HS-27A (cell line): ENCODE measurements at places on chromosomes 5 and 9.

GRCh38 chr5:137015540-137016116 lies 483.5 kb downstream of the SPOCK1 start:
- DNase-seq = no peak

GRCh38 chr5:32193591-32193990 lies 19.5 kb upstream of the GOLPH3 start:
- peak; percentile 50 for DNase-seq

DNA sequence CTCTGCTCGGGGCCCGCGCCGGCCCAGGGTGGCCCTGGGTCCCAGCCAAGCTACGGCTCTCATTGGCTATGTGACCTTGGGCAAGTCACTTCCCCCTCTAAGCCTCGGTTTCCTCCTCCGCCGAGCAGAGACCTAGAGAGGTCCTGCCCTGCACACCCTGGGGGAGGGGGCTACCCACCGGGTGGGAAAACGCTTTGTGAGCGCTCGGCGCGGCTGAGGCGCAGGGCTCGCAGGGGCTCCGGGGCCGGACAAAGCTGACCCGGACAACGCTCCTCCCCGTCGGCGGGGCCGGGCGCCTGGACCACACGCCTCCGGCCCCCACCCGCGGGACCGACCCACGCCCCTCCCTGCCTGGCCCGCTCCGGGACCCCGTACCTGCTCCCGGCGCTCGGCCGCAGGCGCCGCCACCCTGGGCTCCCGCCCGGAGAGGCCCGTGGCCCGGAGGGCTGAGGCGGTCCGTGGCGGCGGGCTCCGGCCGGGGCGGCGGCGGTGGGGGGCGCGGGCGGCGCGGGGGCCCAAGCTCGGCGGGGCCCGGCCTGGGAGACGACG lies 85.7 kb upstream of the MELK start:
- DNase-seq = peak; percentile 23

- no peak for DNase-seq
These were observed 491.4 kb downstream of the RASEF start for GRCh38 chr9:82571540-82571939.

- DNase-seq = no peak
These were observed 7.5 kb upstream of the SLC12A7 start for GRCh38 chr5:1119312-1119831.

DNA sequence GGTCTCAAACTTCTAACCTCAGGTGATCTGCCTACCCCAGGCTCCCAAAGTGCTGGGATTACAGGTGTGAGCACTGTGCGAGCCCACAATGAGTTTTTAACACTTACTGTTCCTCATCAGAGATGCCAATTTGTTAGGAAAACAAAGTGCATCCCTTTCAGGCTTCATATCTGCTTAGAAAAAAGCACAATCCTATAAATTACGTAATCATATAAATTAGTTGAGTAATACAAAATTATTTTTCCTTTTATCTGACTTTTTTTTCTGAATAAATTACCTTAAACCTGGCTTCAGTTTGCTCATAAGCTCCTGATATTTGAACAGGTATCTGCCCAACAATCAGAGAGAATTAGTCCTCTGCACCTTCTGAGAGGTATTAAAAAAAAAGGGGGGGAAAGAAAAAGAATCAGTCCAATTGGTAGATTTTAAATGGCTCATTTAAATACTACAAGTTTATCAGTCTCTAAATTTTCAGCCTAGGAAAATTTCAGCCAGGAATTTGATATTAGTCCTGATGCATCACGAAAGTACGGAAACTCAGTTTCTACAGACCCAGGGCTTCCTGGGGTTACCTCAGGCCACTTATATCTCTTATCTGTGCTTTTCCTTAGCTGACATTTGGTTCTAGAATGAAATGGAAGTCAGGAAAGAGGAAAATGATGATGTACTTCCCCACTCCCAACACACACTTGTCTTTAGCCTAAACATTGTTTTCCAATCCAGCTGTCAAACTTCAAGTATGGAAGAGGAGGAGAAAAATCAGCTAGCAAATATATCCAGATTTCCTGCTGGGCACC lies 26.8 kb downstream of the ITGA1 start:
- DNase-seq = no peak

GRCh38 chr9:10910779-10911178 lies 298.0 kb upstream of the PTPRD start:
- DNase-seq = no peak
